ENCODE measurements at places on chromosomes 13 and 19.

DNA sequence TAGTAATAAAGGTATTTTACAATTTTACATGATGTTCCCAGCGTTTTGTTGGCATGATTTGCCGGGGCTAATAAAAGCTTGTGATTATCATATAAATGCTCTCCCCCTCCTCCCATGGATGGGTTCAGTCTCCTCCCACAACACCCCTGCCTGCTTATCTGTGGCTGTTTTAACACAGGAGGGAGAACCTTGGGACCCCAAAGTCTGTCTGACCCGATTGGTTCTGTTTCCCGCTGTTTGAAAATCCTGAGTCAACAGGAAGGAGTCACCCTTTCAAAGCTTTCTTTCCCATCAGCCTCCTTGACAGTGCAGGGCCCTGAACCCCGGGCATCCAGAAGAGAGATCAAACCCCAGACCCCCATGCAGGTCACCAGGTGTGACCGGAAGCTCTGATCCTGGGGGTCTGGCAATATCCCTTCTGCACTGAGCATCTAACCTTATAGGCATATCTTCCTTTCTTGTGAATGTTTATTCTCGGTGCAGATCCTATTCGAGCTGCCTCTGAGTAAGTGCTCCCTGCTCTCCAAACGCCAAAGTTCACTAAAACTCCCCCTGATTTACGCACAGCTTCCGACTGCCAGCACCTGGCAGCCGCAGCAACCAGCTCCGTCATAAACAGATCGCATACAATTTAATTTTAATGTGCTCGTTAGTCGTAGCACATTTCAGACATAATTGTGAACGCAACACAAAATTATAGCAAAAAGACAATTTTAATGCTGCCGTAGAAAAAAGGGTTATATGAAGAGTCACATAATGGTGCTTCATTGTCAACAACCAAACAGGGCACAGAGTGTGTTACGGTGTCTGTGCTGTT, 74.8 kb downstream of the TSHZ3 start:
- H3K27ac ChIP-seq: no peak overlapping the region
- no peak overlapping the region for H3K4me3 ChIP-seq
- H3K27me3 ChIP-seq: no peaks in the 10 kb centered on the region
- DNase-seq: peak; percentile 48

- no peaks in the 10 kb centered on the region for H3K36me3 ChIP-seq
- no peaks in the 10 kb centered on the region for H3K27me3 ChIP-seq
- H3K4me1 ChIP-seq: peaks cover 17% of the 10 kb centered on the region
- no peak overlapping the region for H3K27ac ChIP-seq
- DNase-seq: peak; percentile 75
- H3K4me3 ChIP-seq: no peak overlapping the region
Observed at GRCh38 chr13:32639502-32640105, 53.4 kb downstream of the PDS5B start.

GRCh38 chr19:14183741-14184350, 22.1 kb downstream of the ADGRL1 start:
- DNase-seq: peak; percentile 71
- H3K27ac ChIP-seq: no peak overlapping the region
- no peaks in the 10 kb centered on the region for H3K27me3 ChIP-seq

DNA sequence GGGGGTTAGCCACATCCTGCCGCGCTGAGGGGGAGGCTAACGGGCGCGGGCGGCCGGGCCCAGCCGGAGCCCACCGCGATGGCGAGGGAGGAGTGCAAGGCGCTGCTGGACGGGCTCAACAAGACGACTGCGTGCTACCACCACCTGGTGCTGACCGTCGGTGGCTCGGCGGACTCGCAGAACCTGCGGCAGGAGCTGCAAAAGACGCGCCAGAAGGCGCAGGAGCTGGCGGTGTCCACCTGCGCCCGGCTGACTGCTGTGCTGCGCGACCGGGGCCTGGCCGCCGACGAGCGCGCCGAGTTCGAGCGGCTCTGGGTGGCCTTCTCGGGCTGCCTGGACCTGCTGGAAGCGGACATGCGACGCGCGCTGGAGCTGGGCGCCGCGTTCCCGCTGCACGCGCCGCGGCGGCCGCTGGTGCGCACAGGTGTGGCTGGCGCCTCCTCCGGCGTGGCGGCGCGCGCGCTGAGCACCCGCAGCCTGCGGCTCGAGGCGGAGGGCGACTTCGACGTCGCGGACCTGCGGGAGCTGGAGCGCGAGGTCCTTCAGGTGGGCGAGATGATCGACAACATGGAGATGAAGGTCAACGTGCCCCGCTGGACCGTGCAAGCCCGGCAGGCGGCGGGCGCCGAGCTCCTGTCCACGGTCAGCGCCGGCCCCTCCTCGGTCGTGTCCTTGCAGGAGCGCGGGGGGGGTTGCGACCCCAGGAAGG, 692 bp downstream of the RGS9BP start:
- no peak overlapping the region for H3K27ac ChIP-seq
- H3K4me3 ChIP-seq: peak overlapping the region; percentile 94

DNA sequence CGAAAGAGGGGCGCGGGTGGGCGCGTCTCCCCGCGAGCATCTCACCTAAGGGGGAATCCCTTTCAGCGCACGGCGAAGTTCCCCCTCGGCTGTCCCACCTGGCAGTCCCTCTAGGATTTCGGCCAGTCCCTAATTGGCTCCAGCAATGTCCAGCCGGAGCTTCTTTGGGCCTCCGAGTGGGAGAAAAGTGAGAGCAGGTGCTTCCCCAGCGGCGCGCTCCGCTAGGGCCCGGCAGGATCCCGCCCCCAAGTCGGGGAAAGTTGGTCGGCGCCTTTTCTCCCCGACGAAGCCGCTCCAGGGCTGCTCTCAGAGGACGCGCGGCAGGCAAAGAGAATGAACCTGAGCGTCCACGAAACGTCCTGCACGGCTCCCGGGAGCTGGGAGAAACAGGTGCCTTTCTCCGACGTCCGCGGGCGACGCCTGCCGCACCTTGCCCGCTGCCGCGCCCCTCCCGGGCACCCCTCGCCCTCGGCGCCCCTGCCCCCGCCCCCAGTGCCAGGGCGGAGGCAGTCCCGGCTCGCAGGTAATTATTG, 366 bp upstream of the KL start:
- H3K4me1 ChIP-seq: peaks cover 29% of the 10 kb centered on the region
- peak; percentile 49 for DNase-seq
- no peak overlapping the region for H3K27ac ChIP-seq
- H3K27me3 ChIP-seq: no peaks in the 10 kb centered on the region
- H3K36me3 ChIP-seq: no peaks in the 10 kb centered on the region

DNA sequence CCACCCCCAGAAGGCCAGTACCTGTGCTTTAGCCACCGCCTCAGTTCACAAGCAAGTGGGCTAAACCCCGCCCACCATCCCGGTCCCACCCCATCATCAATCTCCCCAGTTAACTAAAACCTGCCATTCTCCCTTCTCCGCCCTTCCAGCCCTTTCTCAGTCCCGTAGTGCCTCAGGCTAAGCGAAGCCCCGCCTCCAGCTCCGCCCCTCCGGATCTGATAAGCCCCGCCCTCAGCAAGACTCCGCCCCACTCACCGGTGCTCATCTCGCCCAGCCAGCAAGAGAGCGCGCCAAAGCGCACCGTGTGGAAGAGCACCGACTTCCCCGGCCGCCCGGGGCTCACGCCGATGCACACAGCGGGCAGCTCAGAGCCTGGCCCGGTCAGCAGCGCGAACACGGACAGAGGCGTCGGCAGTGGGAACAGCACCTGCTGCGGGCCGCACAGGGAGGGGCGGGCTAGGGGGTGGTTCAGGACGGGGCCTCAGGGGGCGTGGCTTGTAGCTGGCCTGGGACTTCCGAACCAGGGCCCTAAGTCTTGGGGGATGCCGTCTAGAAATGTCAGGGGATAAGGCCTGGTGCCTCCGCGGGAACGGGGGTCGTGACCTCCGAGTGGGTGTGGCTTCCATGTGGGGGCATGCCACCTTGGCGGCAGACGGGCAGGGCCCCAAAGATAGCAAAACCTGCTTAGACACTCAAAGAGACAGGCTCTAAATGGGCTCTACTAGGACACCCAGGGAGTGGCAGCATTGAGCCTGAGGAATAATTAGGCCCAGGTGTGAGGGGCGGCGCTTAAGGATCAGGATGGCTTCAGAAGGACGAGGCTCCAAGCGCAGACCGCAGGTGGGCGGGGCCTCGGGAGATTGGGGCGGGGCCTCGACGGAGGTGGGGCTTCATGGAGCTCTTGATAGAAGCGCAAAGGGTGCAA, 21.4 kb downstream of the MAP4K1 start:
- no peak overlapping the region for H3K27ac ChIP-seq
- H3K4me3 ChIP-seq: no peak overlapping the region
- H3K36me3 ChIP-seq: no peaks in the 10 kb centered on the region
- no peaks in the 10 kb centered on the region for H3K4me1 ChIP-seq

- no peak for DNase-seq
- no peaks in the 10 kb centered on the region for H3K27me3 ChIP-seq
- no peak overlapping the region for H3K4me3 ChIP-seq
- H3K4me1 ChIP-seq: no peaks in the 10 kb centered on the region
- no peaks in the 10 kb centered on the region for H3K36me3 ChIP-seq
Observed at GRCh38 chr13:34430294-34430693, 511.8 kb upstream of the NBEA start.

DNA sequence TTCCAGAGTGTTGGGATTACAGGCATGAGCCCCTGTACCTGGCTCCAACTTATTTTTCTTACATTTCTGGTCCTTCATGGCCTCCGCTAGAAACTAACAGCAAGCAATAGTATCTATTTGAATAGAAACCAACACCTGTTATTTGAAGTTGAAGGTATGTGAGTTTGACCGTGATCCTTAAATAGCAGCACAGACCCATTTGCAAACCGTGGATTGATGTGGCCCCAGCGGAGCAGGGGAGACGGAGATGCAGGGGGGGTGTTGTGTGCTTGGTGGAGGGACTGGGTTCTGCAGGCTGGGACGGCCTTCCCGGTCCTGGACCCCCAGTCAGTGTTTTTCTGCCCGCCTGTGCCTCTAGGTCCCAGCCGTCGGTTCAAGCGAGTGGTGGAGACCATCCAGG, 16.9 kb downstream of the TMEM150B start:
- H3K27ac ChIP-seq: no peak overlapping the region
- H3K4me3 ChIP-seq: no peak overlapping the region
- no peaks in the 10 kb centered on the region for H3K27me3 ChIP-seq
- H3K36me3 ChIP-seq: peaks cover 28% of the 10 kb centered on the region
- no peaks in the 10 kb centered on the region for H3K4me1 ChIP-seq

- H3K4me3 ChIP-seq: no peak overlapping the region
- H3K4me1 ChIP-seq: no peaks in the 10 kb centered on the region
- no peaks in the 10 kb centered on the region for H3K27me3 ChIP-seq
- H3K36me3 ChIP-seq: no peaks in the 10 kb centered on the region
- no peak overlapping the region for H3K27ac ChIP-seq
Observed at GRCh38 chr13:74452881-74453280, 318.7 kb upstream of the KLF12 start.

GRCh38 chr13:37385956-37386670, 212.5 kb downstream of the POSTN start:
- no peaks in the 10 kb centered on the region for H3K4me1 ChIP-seq
- H3K4me3 ChIP-seq: no peak overlapping the region
- H3K27me3 ChIP-seq: no peaks in the 10 kb centered on the region
- no peaks in the 10 kb centered on the region for H3K36me3 ChIP-seq
- no peak for DNase-seq
- H3K27ac ChIP-seq: no peak overlapping the region

DNA sequence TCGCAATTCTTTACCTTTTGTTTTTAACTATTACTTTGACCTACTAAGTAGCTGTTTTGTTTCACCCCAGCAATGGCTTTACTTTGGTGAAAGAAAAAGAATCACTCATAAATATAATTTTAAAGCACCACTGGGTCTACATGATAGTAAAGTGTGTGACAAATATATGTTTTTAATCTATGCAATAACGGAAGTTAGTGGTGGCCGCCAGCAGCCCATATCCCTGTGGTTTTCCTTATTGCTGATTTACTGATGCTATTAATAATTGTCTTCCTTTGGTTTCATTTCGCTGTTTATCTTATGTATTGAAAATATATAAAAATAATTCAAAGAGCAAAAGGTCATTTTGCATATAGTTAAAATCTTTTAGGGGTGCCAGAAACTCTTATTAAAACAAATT, 491.3 kb downstream of the DIAPH3 start:
- H3K36me3 ChIP-seq: no peaks in the 10 kb centered on the region
- peaks cover 7% of the 10 kb centered on the region for H3K4me1 ChIP-seq
- H3K27me3 ChIP-seq: no peaks in the 10 kb centered on the region

- no peaks in the 10 kb centered on the region for H3K27me3 ChIP-seq
- no peak for DNase-seq
- H3K36me3 ChIP-seq: peaks cover 35% of the 10 kb centered on the region
- H3K27ac ChIP-seq: no peak overlapping the region
- peaks cover 4% of the 10 kb centered on the region for H3K4me1 ChIP-seq
- H3K4me3 ChIP-seq: no peak overlapping the region
Observed at GRCh38 chr19:16619457-16619856, 8.5 kb downstream of the MED26 start.

DNA sequence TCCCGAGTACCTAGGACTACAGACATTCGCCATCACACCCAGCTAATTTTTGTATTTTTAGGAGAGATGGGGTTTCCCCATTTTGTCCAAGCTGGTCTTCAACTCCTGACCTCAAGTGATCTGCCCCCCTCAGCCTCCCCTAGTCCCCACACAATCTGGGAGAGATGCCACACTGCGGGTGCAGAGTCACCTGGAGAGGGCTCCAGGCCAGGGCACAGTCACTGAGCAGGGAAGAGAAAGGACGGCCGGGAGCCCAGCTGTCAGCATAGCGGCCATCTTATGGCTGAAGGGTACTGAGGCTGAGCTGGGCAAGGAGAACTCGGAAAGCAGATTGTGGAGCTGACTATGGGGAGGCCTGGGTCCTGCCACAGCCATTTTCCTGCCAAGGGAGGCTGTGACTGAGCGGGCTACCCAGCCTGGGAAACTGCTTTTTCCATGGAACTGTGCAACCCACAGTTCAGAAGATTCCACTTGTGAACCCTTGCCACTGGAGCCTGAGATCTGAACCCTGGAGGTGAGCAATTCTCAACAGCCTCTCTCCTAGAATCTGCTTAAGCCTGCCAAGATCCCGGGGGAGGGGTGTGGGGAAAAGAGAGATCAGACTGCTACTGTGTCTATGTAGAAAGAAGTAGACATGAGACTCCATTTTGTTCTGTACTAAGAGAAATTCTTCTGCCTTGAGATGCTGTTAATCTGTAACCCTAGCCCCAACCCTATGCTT, 109.2 kb downstream of the ZNF486 start:
- H3K27ac ChIP-seq: no peak overlapping the region
- H3K27me3 ChIP-seq: no peaks in the 10 kb centered on the region
- H3K4me3 ChIP-seq: no peak overlapping the region
- H3K4me1 ChIP-seq: peaks cover 7% of the 10 kb centered on the region

- peaks cover 3% of the 10 kb centered on the region for H3K36me3 ChIP-seq
- peak; percentile 34 for DNase-seq
- H3K4me3 ChIP-seq: no peak overlapping the region
- no peaks in the 10 kb centered on the region for H3K27me3 ChIP-seq
- no peaks in the 10 kb centered on the region for H3K4me1 ChIP-seq
Observed at GRCh38 chr13:60448907-60449510, 52.0 kb downstream of the TDRD3 start.

All from common myeloid progenitor, CD34-positive (primary cell).